Uterine smooth muscle cell (primary cell): ENCODE measurements at places on chromosomes 6 and 20. TPM values are rescaled to one million over a fixed set of nuclear protein-coding genes. Genes with fewer than 3 reads are reported as not detected.

LY6G6F gene
- not detected in 2 replicates for total RNA-seq

ULBP2 gene
- total RNA-seq, result 2.6 and 4.1 TPM in 2 replicates

C2 gene
- 0.77 and 2.0 TPM in 2 replicates for total RNA-seq

GATA5 gene
- 0.33 and 0.50 TPM in 2 replicates for total RNA-seq

CRISP2 gene
- total RNA-seq, result not detected in 2 replicates

TFAP2C gene
- total RNA-seq, result 8.5 and 9.5 TPM in 2 replicates

MRPS18A gene
- total RNA-seq, result 38.2 and 39.2 TPM in 2 replicates

POM121L2 gene
- total RNA-seq, result not detected in 2 replicates

ADA gene
- total RNA-seq, result 4.4 and 11.1 TPM in 2 replicates
